HTR-8/SVneo (cell line): ENCODE measurements at places on chromosomes 1 and 21.
A peak's percentile ranks its signal among the peaks of the same experiment; 100 is the strongest.

- no peak for DNase-seq
Observed at GRCh38 chr1:207870306-207871031, 40.5 kb downstream of the CD34 start.

DNA sequence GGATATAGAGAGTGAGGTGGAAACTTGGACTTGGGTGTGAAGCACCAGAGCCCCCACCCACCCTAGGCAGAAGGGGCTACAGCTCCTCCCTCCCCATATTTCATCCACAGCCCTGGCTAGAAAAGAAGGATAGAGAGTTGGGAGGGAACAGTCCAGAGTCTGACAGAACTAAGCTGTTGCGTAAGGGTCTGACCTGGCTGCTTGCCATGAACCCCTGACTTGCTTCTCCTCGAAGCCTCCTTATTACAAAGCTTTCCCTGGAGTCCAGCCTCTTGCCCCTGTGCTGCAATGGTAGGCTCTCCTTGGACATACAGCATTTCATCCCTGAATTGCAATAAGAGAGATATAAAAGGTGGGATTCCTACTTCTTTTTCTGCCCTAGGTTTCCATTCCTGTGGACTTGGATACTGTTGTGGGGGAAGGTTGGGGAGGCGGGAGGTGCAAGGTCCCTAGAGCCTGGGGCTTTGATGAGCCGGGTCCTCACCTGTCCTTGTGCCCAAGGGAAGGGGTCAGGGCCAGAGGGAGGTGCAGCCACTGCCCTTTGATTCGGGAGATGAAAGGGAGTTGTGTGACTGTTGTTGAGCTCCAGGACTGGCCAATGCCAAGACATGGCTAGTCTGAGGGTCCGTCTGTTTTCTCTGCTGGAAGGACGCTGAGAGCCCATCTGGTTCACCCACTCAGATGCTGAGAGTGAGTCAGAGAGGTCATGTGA lies 2.7 kb downstream of the RHBG start:
- DNase-seq: no peak

GRCh38 chr1:16625497-16626408 lies 12.4 kb upstream of the NBPF1 start:
- DNase-seq: no peak

- no peak for DNase-seq
Observed at GRCh38 chr1:115671176-115671934, 29.6 kb downstream of the VANGL1 start.

GRCh38 chr1:95793893-95794292 lies 559.9 kb downstream of the RWDD3 start:
- DNase-seq: no peak

GRCh38 chr1:116895073-116895472 lies 14.6 kb upstream of the PTGFRN start:
- no peak for DNase-seq

GRCh38 chr1:81679942-81680341 lies 120.8 kb upstream of the ADGRL2 start:
- DNase-seq: no peak

DNA sequence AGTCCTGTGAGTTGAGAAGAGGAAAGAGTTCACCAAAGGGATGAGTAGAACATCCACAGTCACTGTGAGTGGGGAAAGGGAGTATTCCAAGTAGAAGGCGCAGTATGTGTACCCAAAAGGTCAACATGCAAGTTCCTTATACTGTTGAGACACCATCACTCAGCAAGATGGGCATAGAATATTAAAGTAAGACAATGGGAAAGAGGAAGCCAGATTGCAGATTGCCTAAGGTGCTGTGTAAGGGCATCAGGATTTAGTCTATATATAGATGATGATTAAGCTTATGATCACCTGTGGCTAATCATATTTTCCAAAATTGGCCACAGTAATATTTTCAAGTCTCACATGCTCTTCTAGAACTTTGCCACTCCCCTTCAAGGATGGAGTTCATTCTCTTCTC lies 120.1 kb upstream of the CAMK1G start:
- no peak for DNase-seq

DNA sequence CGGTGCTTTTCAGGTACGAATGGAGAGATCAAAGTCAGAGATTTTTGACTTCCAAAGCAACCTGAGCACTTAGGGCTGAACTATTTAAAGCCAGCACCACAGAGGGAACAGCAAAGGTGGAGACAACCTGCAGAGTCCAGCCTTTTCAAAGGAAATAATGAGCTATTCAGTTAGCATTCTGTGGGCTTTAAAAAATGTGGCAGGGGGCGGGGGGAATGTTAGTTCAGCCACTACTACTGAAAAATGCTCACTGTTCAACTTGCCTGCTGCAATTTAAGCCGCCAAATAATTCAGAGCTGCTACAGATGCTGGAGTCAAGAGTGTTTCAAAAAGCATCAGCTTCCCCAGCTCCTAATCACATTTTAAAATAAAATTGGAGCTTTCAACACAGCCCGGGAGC lies 473.3 kb upstream of the PLXNA2 start:
- DNase-seq: no peak

- no peak for DNase-seq
Observed at GRCh38 chr1:28885977-28886730, 28.2 kb upstream of the EPB41 start.

DNA sequence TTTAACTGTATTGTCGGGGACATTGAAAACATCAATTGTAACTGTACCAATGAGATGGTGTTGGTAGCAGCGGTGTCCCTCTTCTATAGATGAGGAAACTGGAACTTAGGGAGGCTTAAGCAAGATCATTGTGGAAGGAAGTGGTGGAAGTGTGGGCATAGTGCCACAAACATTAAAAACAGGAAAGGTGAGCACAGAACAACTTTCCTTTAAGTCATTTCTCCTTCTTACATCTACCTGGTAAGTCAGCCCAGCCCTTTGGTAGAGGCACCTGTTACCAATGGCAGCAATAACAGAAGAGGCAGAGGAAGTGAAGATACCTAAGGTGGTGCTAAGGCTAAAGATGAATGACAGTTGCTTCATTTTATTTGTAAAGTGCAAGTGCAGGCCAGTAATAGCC lies 12.0 kb upstream of the CTSS start:
- no peak for DNase-seq

GRCh38 chr1:97277891-97278654 lies 556.5 kb downstream of the PTBP2 start:
- no peak for DNase-seq

GRCh38 chr21:42865776-42866160 lies 13.6 kb downstream of the WDR4 start:
- no peak for DNase-seq

- no peak for DNase-seq
Observed at GRCh38 chr1:116950517-116951199, 40.9 kb downstream of the PTGFRN start.

DNA sequence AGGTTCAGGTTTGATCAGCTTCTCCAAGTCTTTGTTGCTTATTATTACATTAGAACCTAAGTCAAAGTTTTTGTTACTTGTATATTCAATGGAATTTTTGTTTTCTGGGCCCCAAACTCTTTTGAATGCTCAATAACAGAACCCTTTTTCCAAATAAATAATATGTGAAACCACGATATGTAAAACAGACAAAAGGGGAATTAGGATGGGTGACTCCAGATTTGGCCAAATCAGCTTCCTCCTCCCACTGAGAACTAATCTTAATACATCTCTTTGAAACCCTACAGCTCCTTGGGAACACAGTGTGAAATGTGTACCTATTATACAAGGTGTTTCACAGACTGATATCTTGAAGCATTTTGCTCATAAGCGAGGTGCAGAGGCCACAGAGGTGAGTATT lies 67.0 kb upstream of the TNFSF18 start:
- no peak for DNase-seq

- no peak for DNase-seq
Observed at GRCh38 chr1:152967201-152967600, 3.2 kb upstream of the SPRR4 start.

DNA sequence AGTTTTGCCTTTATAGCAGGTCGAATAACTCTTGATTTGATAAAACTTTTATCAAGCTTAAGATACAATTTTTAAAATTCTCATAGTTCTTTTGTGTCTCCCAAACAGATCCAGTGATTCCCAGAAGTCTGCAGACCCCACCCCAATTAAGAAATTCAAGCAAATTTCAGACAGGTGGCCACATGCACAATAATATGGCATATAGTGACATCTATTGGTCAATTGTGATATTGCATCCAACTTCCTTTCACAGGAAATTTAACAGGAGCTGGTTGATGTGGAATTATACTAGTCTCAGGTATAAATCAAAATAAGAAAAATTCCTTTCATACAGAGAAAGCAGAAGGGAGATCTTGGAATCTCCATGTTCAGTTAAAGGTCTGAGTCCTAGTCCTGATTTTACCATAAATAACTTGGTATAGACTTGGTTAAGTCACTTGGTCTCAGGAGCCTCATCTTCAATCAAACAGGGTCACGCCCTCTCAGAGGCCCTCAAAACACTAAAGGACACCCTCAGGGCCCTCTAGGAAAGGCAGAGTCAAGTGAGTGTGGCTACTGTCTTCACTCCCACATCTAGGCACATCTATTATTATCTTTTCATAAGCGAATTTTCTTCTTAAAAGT lies 24.1 kb downstream of the PIGM start:
- DNase-seq: no peak

- DNase-seq: no peak
Observed at GRCh38 chr1:208031316-208031931, 120.5 kb upstream of the CD34 start.

GRCh38 chr1:151854658-151855057 lies 1.1 kb upstream of the THEM5 start:
- no peak for DNase-seq

- DNase-seq: peak; percentile 45
Observed at GRCh38 chr1:221699577-221699976, 42.3 kb downstream of the DUSP10 start.

GRCh38 chr1:221672965-221673364 lies 68.9 kb downstream of the DUSP10 start:
- DNase-seq: no peak

GRCh38 chr1:35962952-35963351 lies 32.0 kb downstream of the AGO3 start:
- no peak for DNase-seq

- DNase-seq: no peak
Observed at GRCh38 chr1:225449774-225450173, 21.9 kb upstream of the LBR start.

DNA sequence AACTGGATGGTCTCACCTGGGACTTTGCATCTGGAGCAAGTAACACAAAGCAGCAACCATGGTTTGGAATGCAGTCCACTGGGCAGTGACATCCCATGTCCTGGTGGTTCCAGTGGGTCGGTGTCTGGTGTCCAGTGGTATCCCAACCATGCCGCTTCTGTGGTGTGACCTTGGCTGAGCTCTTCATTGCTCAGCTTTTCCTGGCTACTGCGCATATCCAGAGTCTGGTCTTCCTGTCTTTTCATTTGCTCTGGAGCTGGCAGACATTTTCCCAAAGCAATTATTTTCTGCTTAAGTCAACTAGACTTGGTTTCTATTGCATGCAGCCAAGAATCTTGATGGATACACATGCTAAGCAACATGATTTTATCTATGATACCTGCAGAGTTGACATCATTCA lies 28.4 kb upstream of the CD2 start:
- DNase-seq: no peak

- no peak for DNase-seq
Observed at GRCh38 chr1:46445773-46446256, 43.8 kb upstream of the DMBX1 start.

DNA sequence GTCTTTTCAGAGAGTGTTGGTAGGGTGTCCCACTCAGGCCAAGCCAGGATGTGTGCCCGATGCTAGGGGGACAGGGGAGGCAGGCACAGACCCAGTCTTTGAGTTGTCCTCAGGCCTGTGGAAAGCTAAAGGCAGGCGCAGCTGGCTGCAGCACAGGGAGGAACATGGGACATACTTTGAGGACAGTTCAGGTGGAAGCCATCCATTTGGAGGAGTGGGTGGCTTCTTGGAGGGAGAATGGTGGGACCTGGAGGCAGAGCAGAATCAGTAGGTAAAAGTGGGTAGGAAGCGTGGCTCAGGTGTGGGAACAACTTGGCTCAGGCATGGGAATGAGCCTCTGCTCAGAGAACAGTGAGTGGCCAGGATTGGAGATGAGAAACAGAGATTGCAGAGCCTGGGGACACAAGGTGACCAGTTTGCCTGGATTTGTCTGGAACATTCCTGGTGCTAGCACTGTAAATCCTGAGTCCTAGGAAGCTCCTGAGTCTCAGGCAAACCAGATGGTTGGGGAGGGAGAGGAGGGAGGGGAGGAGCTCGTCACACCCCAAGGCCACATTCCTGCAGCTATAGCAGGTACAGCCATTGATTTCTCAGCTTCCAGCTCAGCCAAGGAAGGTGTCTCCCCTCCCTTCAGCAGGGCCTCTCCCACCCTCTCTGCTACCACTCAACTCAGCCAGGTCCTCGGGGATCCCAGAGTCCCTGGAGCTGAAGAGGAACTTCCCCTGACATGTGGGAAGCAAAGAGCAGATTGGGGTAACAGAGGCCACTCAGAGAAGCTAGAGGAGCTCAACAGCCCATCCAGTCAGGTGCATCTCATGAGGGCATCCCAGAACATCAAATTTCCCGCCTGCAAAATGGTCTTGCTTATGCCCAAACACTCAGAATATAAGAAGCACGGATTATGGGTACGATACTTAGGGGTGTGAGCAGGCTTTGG lies 65.2 kb upstream of the TINAGL1 start:
- no peak for DNase-seq

DNA sequence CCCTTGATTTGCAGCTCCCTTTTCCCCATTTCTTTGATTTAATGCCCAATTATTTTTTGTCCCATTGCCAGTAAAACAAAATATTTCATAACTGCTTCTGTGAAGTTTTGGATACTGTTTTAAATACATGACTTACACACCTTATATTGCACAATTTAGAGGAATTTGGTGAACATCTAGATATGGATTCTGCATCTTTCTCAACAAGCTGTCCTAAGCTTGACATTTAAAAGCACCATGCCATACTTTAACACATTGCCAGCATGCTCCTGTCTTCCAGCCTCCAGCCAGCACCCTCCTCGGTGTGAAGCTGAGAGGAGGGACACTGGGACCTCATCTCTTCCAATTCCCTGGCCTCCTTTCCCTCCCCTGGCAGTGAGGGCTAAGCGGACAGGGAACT lies 167.6 kb downstream of the SEC16B start:
- no peak for DNase-seq

- no peak for DNase-seq
Observed at GRCh38 chr1:48859456-48859855, 82.8 kb upstream of the BEND5 start.

- DNase-seq: no peak
Observed at GRCh38 chr1:21906173-21907078, 30.7 kb downstream of the HSPG2 start.

DNA sequence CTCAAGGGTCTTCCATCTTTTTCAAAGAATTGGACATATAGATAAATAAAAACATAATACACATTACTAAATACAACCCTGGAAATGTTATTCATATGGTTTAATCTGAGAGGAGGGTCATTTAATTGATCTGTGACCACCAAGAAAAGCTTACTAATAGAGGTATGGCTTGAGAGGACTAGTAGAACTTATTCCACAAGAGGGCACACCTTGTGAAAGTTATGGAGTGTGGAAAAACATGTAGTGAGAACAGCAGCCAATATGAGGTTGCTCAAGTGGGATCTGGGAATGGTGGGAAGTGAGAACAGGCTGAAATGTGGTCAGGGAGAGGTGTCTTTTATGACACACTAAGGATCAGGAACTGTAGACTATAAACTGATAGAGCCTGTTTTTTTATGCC lies 973.5 kb upstream of the B3GALT2 start:
- peak; percentile 5 for DNase-seq
